ENCODE measurements at places on chromosomes 7 and 10.
A peak's percentile ranks its signal among the peaks of the same experiment; 100 is the strongest.

GRCh38 chr7:103065667-103066066 lies 8.9 kb downstream of the FBXL13 start:
- peaks cover 15% of the 10 kb centered on the region for H3K27me3 ChIP-seq
- H3K36me3 ChIP-seq, result no peaks in the 10 kb centered on the region
- H3K4me1 ChIP-seq, result no peaks in the 10 kb centered on the region

DNA sequence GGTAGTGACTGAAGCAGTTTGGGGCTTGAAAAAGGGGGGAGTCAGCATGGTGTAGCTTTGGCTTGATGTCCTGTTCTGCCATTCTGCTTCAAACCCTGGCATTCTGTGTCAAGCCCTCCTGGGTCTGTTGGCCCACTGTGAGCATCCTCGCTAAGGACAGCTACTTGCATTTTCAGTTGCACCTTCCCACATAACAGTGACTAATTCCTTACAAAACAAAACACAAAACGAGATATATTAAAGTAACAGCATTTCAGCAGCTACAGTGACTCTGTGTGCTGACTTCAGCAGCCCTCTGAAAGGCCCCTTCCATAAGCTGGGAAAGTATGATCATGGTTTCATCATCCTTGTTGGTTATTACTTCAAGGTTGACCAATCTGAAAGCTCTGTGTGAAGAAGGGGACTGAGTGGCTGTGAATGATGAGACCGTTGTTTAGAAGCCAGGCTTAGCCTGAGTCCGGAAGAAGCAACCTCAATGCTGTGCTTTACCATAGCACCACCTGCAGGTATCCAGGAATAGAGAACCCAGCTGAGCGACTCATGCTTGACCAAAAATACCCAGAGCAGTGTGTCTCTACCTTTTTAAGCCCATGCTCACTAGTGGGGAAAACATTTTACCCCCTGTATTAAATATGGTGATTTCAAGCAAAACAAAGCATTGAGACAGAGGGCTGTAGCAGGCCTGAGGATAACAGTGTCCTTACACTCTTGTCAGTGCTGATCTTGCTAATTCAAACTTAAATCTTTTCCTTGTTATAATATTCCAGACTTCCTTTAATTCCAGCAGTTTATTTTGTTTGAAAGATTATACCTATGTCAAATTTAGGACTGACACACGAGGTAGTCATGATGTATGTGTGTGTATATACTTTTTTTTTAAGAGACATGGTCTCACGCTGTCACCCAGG lies 42.6 kb upstream of the CC2D2B start:
- peak overlapping the region; percentile 71 for H3K27ac ChIP-seq
- H3K36me3 ChIP-seq, result peaks cover 13% of the 10 kb centered on the region
- DNase-seq, result peak; percentile 88
- peaks cover 30% of the 10 kb centered on the region for H3K4me1 ChIP-seq
- H3K27me3 ChIP-seq, result no peaks in the 10 kb centered on the region

DNA sequence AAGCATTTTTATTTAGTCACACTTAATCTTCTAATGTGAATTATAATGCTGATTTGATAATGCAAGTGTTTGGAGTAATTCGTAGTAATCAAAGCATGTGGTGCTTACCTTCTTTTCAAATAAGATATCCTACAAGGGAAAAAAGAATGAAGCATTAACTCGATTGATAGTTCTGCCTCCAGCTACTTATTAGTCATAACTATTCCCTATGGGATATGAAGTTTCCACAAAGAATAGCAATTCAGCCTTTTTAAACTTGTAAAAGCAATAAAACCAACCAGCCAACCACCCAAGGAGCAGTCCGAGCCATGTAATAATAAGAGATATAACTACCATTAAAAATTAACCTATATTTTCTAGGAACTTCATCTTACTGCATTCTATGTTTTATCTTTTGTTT lies 11.6 kb downstream of the COL28A1 start:
- H3K4me3 ChIP-seq, result no peak overlapping the region
- H3K27ac ChIP-seq, result no peak overlapping the region
- peaks cover 2% of the 10 kb centered on the region for H3K4me1 ChIP-seq
- H3K36me3 ChIP-seq, result no peaks in the 10 kb centered on the region

DNA sequence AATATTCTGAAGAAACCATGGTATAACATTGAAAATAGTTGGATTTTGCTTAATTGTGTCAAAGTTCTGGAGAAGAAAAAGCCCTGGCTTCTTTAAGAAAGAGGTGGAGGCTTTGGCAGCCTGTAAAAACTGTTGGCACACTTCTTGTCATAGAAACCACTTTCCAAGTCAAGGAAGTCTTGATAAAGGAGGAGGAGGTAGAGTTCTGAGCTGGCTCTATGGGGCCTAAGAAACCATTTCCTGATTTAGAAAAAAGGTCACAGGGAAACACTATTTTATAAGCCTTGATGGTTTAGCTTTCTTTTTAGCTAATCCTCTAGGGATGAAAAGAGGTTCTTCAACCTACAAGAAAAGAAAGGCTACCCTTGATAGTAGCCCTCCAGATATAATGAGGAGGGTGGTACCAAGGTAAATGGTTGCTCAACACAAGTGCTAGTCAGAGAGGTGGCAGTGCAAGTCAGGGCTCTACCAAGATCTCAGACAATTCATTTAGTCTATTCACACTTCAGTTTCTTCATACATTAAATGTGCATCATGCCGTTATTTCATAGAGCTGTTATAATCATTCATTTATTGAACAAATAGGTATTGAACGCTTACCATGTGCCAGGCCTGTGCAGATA lies 346.9 kb downstream of the RNLS start:
- H3K4me3 ChIP-seq, result no peak overlapping the region
- no peak overlapping the region for H3K27ac ChIP-seq
- no peak for DNase-seq
- peaks cover 3% of the 10 kb centered on the region for H3K4me1 ChIP-seq
- H3K36me3 ChIP-seq, result no peaks in the 10 kb centered on the region
- H3K27me3 ChIP-seq, result peaks cover 6% of the 10 kb centered on the region

DNA sequence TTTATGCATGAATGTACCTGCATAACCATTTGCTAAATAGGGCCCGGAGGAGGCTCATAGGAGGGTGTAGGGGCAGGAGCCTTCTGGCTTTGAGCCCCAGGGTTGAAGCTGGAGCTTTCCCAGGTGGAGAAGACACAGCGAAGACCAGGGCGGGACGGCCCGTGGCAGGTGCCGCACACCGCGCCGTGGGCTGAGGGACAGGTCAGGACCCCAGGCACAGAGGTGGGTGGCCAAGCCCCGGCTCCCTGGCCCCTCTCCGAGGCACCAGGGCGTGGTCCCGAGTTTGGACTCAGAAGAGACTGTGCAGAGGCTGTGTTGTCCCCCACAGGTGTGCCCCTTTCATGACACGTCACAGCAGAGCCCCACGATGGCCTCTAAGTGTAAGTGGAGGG lies 56.5 kb downstream of the PWWP2B start:
- no peak for DNase-seq
- no peak overlapping the region for H3K4me3 ChIP-seq
- no peaks in the 10 kb centered on the region for H3K36me3 ChIP-seq
- H3K27me3 ChIP-seq, result no peaks in the 10 kb centered on the region

- no peak overlapping the region for H3K4me3 ChIP-seq
- no peak overlapping the region for H3K27ac ChIP-seq
- no peak for DNase-seq
- H3K27me3 ChIP-seq, result peaks cover 7% of the 10 kb centered on the region
- H3K4me1 ChIP-seq, result no peaks in the 10 kb centered on the region
These were observed 11.9 kb downstream of the HECW1 start for GRCh38 chr7:43124388-43124787.

DNA sequence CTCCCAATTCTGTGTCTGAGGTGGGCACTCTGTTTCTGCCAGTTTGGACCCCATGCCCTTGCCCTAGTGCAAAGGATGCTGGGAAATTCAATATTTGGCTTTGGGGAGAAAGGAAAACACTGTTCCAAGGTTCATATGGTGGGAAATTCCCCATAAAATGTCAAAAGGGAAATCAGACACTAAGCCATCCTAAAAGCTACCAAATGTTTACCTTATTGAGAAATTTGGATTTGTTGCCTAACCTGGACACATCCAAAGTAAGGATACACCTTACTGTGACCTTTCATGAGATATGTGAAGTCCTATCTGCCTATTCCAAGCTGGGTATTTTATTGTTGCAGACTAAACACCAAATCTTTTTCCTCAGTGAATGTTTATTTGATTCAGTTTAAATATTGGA lies 109.1 kb downstream of the CYP26A1 start:
- H3K4me3 ChIP-seq, result no peak overlapping the region
- H3K36me3 ChIP-seq, result no peaks in the 10 kb centered on the region
- no peak for DNase-seq
- H3K4me1 ChIP-seq, result no peaks in the 10 kb centered on the region
- no peak overlapping the region for H3K27ac ChIP-seq
- H3K27me3 ChIP-seq, result peaks cover 6% of the 10 kb centered on the region

DNA sequence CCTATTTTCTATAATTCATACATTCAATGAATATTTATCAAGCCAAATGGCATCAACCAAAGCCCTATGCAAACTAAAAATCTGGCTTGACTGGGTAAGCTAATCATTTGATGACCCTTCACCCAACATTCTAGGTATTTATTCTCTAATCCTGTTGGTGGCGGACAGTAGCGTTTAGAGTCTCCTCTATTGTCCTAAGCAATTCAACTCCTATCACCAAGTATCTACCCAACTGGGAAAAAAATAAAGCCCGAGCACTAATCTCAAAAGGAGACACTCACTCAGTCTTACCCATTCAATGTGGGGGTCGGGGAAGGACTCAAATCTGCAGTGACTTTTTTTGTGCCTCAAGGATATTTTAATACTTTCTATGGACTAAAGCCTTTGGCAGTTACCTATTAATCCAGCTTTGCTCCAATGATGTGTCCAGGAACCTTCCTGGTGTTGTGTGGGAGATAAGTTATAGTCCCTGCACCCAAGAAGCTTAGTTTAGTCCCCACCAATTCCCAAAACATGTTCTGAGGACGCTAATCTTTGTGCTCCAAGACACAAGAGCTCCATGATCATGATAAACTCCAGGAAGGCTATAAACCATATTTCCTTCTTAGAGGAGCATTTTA lies 30.6 kb downstream of the DNMBP start:
- peaks cover 4% of the 10 kb centered on the region for H3K4me1 ChIP-seq
- no peak for DNase-seq
- H3K36me3 ChIP-seq, result no peaks in the 10 kb centered on the region
- no peak overlapping the region for H3K4me3 ChIP-seq
- no peaks in the 10 kb centered on the region for H3K27me3 ChIP-seq

GRCh38 chr7:29946428-29947186 lies 43.0 kb downstream of the SCRN1 start:
- no peak for DNase-seq
- no peak overlapping the region for H3K4me3 ChIP-seq
- H3K27ac ChIP-seq, result no peak overlapping the region
- H3K27me3 ChIP-seq, result no peaks in the 10 kb centered on the region
- H3K36me3 ChIP-seq, result no peaks in the 10 kb centered on the region

GRCh38 chr7:70907259-70908247 lies 224.4 kb upstream of the GALNT17 start:
- no peaks in the 10 kb centered on the region for H3K36me3 ChIP-seq
- H3K4me1 ChIP-seq, result no peaks in the 10 kb centered on the region
- no peak overlapping the region for H3K4me3 ChIP-seq
- H3K27me3 ChIP-seq, result no peaks in the 10 kb centered on the region

GRCh38 chr7:108210796-108211195 lies 80.6 kb upstream of the LAMB4 start:
- H3K27ac ChIP-seq, result no peak overlapping the region
- H3K4me3 ChIP-seq, result no peak overlapping the region
- no peaks in the 10 kb centered on the region for H3K36me3 ChIP-seq
- peaks cover 2% of the 10 kb centered on the region for H3K4me1 ChIP-seq
- no peak for DNase-seq
- H3K27me3 ChIP-seq, result no peaks in the 10 kb centered on the region

DNA sequence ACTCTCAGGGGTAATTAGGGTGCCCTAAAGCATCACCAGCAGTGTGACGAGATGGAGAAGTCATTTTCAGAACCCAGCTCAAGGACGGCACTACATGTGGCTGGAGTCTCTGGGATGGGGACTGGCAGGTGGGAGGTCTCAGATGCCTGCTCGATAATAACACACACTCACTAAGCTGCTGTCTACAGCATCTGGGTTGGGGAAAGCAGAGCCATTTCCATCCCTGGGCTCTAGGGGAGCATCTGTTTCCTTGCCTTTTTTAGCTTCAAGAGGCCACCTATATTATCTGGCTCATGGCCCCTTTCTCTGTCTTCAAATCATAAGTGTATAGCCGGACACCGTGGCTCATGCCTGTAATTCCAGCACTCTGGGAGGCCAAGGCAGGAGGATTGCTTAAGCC lies 79.6 kb downstream of the SH3PXD2A start:
- peaks cover 13% of the 10 kb centered on the region for H3K4me1 ChIP-seq
- no peak for DNase-seq
- no peak overlapping the region for H3K27ac ChIP-seq
- no peaks in the 10 kb centered on the region for H3K36me3 ChIP-seq
- H3K4me3 ChIP-seq, result no peak overlapping the region
- peaks cover 11% of the 10 kb centered on the region for H3K27me3 ChIP-seq

- H3K4me1 ChIP-seq, result no peaks in the 10 kb centered on the region
- DNase-seq, result no peak
- no peak overlapping the region for H3K27ac ChIP-seq
- no peaks in the 10 kb centered on the region for H3K36me3 ChIP-seq
- no peak overlapping the region for H3K4me3 ChIP-seq
- H3K27me3 ChIP-seq, result no peaks in the 10 kb centered on the region
These were observed 173.4 kb upstream of the RHEB start for GRCh38 chr7:151693140-151693539.

DNA sequence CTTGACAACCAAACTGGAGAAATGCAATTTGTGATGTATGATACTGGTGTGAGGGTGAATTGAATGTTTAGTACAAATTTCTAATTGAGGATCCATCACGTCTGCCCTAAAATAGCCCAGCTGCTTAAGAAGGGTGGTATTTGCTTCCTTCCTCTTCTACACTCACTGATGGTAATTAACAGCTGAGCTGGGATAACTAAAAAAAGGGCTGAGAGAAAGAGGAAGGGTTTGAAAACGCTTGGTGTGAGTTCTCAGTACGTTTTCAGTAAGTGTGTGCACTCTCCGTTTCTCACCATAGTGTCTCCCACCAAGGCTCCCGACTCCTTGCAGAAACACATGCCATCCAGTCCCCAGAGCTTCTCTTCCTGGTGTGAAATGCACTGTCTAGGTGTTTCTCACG lies 54.3 kb downstream of the MAP3K8 start:
- H3K27me3 ChIP-seq, result peaks cover 23% of the 10 kb centered on the region
- DNase-seq, result no peak
- H3K36me3 ChIP-seq, result no peaks in the 10 kb centered on the region
- H3K27ac ChIP-seq, result no peak overlapping the region
- peaks cover 28% of the 10 kb centered on the region for H3K4me1 ChIP-seq
- no peak overlapping the region for H3K4me3 ChIP-seq

DNA sequence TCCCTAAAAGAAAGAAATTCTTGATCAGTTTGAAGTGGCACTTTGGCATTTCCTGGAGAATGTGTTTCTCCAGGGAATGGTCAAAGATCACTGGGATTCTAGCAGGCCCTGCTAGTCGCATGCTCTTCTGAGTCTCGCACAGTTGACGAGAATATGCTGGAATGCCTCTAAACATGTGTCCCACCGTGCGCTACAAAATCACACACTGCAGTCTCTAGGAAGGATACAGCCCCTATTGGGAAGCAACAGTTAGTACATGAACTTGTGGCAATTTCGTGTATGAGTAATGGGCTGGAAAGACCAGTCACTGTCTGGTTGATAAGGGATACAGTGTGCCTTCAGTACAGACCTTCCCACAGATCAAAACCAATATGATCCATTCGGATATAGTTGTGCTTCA lies 257.9 kb downstream of the PRPF18 start:
- no peaks in the 10 kb centered on the region for H3K36me3 ChIP-seq
- no peak for DNase-seq
- H3K27me3 ChIP-seq, result peaks cover 27% of the 10 kb centered on the region
- H3K4me1 ChIP-seq, result peaks cover 3% of the 10 kb centered on the region
- no peak overlapping the region for H3K4me3 ChIP-seq

- no peak overlapping the region for H3K27ac ChIP-seq
- no peak for DNase-seq
- no peak overlapping the region for H3K4me3 ChIP-seq
These were observed 172.3 kb downstream of the CACNB2 start for GRCh38 chr10:18312374-18313139.

All from activated CD4-positive, alpha-beta T cell treated with anti-CD3 and anti-CD28 coated beads, Interleukin-2, amount 10 ng/mL, durations not matched to agents 24 days and 14 days (primary cell).